ENCODE measurements at places on chromosomes 6 and 20.

GRCh38 chr20:25242231-25242630, 5.7 kb upstream of the PYGB start:
- DNase-seq, result no peak

DNA sequence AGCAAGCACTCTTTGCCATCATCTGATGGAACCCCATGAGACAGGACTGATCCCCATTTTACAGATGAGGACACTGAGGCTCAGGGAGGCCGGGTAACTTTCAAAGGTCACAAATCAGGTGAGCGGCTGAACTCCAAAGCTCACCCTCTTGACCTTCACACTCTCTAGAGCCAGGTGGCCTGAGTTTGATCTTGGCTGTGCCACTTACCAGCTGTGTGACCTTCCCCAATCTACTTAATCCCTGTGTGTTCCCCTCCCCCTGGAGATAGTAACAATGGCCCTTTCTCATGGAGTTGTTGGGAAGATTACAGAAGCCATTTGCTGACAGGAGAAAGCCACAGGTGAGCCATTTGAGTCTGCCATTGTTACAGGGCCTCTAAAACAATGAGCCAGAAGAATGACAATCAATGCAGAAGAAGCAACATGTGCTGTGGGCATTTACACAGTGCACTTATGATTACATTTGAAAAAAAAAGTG, 34.5 kb downstream of the BMP7 start:
- DNase-seq, result no peak

GRCh38 chr6:105178636-105179035, 1.2 kb downstream of the POPDC3 start:
- DNase-seq, result no peak

DNA sequence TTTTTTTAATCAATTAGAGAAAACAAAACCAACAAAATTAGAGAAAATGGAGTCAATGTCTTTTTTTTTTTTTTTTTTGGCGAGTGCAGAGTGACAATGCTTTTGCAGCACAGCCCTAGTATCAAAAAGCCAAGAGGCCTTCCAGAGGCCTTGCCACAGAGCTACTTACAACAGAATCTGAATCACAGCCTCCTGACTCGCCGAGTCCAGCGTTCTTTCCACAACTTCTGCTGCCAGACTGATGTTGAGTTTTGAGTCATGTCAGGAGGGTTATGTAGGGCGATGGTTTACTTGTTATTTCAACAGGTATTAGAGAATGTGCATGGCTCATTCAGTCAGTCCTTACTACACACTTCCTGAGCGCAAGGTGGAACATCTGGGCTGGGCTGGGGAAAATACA, 88.6 kb downstream of the FNDC1 start:
- no peak for DNase-seq

DNA sequence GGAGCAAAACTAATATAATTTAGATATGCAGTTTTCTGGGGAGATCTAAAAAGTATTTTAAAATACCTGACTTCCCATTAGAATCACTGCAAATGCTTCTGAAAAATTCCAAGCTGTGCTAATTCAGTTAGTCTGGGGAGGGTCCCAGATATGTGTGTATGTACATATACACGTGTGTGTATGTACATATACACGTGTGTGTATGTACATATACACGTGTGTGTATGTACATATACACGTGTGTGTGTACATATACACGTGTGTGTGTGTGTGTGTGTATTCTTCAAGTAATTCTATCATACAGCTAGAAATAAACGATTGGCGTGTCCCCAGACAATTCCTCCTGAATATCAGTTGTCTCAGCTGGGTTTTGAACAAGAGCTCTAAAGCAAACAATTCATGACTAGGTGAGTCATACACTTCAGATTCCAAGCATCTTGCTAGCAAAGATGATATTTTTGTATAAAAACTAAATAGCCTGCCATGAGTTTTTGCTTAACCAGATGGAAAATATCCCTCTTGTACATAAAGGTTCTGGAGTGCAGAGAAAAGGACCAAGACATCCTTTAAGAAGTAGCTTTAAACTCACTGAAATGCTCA, 58.2 kb downstream of the SPACA1 start:
- DNase-seq, result no peak

DNA sequence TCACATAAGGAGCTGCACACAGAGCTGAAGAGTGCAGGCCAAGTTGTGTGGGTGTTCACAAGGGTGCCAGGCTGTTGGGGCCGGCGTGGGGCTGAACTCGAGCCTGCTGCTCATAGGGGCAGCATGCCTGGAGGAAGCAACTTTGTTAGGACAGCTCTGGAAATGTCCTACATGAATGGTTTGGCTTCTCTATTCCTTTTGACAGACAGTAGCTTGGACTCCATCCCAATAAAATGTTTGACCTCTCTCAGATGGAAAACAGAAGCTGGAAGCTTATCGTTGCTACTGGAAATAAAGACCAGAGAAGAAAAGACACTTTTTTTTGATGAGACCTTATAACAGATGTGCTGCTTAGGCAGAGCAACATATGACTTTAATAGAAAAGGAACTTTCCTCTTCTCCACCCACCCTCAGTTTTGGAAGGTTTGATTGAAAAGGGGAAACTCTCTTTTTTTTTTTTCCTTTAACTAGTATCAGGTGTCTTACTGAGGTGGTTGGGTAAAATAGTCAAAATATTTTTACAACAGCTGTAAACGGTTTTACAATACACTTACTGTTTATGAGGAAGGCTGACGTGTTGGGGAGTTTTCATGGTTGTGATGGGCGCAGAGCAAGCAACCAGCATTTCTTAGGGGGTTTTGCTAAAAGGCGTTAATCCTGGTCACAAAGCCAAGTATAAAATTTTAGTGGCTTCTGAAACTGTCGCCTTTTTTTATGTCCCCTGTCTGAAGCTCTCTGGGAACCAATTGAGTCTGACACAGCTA, 80.7 kb upstream of the EEF1E1 start:
- no peak for DNase-seq

GRCh38 chr20:10297684-10298240, 79.1 kb downstream of the SNAP25 start:
- DNase-seq, result no peak

DNA sequence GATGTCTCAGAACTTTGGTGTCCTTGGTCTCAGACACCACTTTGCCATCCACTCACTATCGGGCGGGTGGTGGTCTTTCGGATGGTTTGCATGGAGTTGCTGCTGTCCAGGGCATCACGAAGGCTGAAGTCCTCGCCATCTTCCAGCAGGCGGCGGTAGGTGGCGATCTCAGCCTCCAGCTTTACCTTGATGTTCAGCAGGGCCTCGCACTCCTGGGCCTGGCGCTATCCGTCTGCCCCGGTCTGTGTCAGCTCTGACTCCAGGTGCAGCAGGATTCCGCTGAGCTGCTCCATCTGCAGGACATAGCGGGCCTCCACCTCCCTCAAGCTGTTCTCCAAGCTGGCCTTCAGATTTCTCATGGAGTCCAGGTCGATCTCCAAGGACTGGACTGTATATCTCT, 36.0 kb downstream of the ZNF311 start:
- no peak for DNase-seq

DNA sequence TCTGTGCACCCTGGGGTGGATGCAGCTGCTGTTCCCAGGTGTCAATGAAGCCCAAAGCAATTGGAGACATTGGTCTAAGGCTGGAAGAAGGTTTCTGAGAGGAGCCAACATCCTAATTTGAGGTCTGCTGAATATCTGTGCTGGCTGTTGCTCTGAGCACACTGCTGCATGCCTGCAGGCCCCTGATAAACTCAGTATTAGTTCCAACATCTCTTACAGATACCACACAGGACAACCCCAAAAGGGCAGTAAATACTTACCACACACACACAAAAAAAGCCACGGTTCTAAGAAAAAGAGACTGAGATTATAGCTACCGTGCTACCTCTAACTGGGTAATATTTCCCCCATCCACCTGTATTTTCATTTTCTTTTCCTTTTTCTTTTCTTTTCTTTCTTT, 164.3 kb upstream of the SOX4 start:
- DNase-seq, result no peak

GRCh38 chr6:81929828-81930227, 177.3 kb upstream of the TENT5A start:
- no peak for DNase-seq

DNA sequence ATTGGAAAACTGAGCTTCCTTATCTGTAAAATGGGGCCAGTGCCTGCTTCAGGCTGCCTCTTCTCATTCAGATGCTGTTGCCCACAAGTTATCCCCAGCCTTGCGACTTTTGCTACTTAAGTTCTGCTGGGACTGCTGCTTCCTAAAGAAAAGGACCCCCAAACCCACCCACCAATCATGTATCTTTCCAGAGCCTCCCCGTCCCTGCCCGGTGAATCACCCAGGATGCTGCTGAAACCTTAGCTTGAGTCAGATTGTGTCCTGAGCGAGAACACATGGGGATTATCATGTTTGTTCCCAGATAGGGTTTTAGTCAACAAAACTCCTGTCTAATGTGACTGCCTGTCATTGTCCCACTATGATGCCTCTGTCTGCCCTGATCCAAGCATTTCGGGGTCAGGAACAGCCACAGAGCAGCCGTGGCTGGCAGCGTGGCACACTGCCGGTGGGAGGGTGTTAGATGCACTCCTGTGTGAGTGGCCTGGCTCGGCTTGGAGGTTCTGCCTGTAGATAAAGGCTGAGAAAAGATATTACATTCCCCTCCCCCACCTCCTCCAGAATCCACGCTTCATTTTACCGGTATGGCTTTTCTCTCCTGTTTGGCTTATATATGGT, 79.9 kb downstream of the TOX2 start:
- no peak for DNase-seq

- no peak for DNase-seq
These were observed 8.7 kb upstream of the OSER1 start for GRCh38 chr20:44219170-44219730.

DNA sequence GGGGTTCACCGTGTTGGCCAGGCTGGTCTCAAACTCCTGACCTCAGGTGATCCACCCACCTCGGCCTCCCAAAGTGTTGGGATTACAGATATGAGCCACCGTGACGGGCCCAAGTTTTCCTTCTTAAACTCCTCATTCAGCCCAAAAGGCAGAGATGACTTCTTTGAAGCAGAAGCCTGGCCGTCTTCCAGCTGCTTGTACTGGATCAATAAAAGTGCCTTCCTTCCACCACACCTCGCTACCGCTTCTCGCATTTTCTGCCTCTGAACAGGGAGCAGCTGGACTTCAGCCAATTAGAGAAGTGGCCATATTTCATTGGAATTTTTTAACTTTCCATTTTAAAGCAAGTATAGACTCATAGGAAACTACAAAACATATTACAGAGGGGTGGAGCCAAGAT, 241.1 kb downstream of the PREX1 start:
- DNase-seq, result no peak

DNA sequence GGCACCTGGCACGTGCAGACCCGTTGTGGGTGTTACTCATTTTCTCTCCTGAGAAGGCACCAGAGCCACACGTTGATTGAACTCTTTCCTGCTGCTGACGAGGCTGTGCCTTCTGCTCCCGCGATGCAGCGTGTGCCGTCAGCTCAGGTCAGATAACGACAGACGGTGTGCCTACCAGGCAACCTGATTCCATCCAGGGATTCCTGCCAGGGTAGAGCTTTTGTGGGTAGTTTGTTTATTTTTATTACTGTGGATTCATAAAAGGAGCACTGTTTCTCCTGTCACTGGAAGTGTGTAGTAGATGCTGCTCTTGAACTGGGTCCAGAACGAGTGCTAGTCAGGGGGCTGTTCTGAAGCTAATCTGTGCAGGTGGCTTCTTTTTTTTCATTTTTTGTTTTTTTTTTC, 20.7 kb downstream of the PRPF6 start:
- no peak for DNase-seq

DNA sequence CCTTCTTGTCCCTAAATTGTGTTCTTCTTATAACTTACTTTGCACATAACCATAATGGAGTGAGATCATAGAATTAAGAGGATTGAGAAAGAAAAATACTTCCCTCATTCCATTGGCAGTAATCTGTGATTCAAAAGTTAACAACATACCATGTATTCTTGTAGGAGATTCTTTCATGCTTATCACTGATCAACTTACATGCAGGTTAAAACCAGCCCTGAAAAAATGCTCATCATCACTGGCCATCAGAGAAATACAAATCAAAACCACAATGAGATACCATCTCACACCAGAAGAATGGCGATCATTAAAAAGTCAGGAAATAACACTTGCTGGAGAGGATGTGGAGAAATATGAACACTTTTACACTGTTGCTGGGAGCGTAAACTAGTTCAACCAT, 36.5 kb upstream of the GFRAL start:
- DNase-seq, result no peak

DNA sequence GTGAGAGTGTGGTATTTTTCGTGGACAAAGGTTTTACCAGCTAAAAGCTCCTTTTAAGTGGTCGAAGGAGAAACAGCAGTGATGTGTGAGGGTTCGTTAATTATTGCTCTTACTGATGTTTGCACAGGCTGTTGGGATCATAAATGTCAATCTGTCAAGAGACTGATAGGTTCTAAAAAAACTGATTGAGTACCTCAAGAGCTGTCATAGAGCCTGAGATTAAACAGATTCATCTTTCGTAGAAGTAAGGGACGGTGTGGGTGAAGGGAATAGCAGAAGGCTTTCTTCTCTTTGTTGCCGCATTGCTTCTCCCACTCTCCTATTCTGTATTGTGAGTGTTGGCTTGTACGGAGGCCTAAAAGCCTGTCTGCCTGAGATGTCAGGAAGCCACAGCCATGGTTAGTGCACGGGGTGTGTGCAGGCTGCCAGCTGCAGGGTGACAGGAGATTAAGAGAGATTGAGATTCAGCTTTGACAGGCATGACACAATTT, 291.0 kb downstream of the ZFAND3 start:
- no peak for DNase-seq

DNA sequence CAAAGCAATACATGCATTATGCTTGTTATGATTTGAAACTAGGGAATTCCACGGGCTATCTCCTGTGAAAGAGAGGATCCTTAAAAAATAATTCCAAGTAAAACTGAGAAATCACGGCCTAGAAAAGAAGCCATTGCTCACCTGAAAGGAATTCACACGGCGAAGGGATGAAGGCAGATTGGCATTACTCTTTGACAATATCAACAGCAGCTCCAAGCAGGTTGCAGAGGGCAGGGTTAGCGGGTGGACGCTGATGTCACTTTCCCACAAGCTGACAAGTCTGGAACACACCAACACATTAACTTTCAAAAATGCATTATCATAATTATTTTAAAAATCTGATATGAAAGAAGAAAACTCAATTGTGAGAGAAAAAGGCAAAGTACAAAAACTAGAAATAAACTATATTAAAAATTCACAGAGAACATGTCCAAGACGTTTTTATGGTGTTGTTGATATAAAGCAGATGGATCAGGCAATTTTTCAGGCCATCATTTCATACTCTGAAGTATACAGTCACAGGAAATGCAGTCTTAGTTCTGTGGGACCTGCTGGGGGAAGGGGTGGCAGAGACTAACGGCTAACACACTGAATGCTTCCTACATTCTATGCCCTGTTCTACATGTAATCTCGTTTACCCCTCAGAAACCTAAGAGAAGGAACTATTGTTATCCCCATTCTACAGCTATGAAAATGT, 108.3 kb downstream of the UBE3D start:
- no peak for DNase-seq
